Activated T-cell treated with anti-CD3 and anti-CD28 coated beads, Interleukin-2, amount 50 U/mL, for 1 hour (primary cell): ENCODE measurements at places on chromosomes 1 and 21.

DNA sequence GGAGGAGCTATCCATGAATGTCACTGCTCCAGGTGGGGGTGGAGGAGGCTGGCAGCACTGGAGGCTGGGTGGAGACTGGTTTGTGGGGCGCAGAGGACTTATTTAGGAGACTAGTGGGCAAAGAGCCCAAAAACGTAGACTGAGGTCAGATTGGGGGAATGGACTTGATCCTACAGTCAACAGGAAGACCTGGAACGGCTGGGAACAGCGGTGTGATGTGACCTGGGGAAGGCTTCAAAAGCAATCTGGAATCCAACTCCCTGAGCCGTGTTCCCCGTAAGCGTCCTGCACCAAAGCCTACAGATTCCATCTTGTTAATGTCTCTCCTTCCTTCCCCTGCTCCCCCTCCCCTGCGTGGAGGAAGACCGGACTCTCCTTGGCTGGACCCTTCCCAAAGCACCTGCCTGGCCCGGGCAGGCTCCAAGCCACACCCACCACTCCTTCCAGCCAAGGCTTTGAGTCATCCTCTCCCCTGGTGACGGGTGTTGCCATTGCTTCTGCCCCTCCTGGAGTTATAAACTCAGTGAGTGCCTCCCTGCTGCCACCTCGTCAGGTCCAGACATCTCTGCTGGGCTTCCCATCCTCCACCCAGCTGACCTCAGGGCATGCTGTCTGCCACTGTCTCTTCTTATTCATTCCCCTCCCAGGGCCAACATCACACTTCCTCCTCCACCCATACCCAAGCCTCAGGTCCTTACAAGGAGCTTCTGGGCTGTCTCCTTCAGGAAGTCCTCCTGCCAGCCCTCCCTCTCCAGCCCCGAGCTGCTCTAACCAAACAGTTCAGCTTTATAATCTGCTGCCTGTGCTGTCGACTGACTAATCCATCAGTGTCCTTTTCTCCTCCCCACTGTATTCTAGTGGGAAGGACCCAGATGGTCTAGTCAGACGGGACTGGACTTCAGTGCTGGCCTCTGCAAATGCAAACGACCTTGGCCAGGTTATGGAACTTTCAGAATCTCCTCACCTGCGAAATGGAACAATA, 1.6 kb upstream of the CLSTN1 start:
- DNase-seq, result peak; percentile 62

- DNase-seq, result no peak
Measured at GRCh38 chr1:50605186-50605875, 182.1 kb upstream of the DMRTA2 start.

GRCh38 chr1:103101399-103101798, 6.9 kb downstream of the COL11A1 start:
- no peak for DNase-seq

DNA sequence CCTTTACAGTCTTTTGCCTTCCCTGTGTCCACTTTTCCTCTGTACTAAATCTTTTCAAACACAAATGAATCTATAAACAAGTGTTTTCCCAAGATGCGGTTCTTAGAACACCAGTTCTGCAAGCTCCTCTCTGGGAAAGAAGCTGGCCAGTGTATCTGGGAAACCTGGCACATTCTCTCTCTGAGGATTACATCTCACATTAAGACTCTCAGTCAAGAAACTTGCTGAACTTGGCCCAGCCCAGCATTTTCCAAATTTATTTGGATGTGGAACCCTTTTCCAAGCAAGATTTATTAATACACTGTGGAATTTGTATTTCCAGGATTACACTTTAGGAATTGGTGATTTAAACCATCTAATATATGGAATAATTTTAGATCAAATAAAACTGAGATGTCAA, 105.7 kb downstream of the ZNF281 start:
- DNase-seq, result no peak

DNA sequence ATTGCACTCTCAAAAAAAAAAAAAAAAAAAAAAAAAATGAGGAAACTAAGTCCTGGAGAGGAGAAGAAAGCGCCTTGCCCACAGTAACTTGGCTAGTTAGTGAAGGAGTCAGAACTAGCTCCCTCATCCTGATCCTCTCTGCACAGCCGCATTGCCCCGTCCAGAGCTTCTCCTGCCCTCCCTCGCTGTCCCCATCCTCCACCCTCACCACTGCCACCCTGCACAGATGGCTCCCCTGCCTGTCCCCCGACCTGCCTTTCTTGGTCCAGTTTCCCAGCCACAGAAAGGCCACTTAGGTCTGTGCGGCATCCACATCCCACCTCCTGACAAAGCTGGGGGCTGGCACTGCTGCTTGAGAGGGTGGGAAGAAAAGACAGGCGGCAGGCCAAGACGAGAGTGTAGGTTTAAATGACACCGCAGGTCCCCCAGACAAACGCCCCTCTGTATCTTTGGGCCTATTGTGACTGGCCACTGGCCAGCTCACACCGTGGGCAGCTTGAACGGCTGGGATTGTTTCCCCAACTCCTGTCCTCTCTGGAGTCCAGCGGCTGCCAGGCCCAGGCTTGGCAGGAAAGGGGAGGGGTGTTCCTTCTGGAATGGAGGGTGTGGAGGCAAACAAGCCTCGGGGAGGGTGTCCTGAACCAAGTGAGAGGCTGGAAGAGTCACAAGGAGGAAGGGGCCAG, 20.2 kb downstream of the NCMAP start:
- no peak for DNase-seq

DNA sequence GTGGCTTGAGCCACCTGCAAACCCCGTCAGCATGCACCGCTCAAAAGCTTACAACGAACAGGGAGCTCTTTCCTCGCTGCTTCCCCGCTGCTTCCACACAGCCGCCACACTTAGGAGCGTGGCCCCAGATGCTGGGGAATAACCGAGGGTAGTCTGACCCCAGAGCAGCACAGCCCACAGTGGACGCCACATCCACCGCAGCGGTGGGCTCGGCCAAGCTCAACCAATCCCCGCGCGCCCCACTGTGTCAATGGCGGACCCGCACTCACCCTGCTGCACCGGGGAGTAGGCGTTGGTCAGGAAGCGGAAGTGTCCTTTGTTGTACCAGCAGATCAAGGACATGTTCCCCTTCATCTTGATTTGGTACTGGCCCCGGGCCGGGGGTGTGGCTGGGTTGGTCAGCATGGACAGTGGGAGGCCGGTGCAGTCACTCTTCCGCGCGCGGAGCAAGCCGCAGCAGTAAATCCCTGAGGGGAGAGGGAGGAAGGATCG, 93.5 kb downstream of the PGBD5 start:
- DNase-seq, result no peak

DNA sequence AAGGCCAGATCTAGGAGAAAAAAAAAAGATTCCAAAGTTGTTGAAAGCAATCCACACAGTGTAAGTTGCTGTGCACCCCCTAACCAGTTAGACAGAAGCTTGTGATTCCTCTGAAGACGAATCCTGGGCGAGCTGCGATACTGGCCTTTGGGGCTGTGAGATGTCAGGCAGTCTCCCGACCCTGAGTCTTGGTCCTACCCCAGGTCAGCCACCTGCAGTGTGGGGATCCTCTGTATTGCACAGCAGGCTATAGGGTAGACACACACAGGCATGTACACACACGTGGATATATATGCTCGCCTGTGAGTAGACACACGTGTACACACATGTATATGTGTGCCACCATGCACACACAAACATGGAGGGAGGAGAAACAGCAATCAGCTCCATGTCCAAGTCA, 12.9 kb downstream of the ACTRT2 start:
- DNase-seq, result peak; percentile 16

- no peak for DNase-seq
Measured at GRCh38 chr1:32063261-32063681, 9.5 kb upstream of the TMEM39B start.

GRCh38 chr1:3504822-3505153, 50.3 kb downstream of the ARHGEF16 start:
- no peak for DNase-seq

GRCh38 chr1:172145231-172145651, 275.2 kb upstream of the C1orf105 start:
- DNase-seq, result no peak

DNA sequence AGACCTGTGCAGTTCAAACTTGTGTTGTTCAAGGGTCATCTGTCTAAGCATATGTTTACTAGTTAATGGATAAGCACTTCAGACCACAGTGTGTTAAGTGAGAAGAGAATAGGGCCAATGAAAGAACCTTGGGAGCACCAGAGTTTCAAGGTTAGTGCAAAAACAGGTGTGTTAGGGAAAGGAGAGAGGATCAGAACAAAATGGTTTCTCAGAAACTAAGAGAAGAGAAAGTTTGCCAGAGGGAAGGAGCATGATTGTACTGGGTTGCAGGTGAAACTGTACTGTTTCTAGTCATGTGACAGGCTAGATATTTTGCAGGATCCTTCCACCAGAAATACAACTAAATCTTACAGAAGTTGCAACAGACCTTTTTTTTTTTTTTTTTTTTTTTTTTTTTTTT, 23.3 kb downstream of the RPRD2 start:
- DNase-seq, result no peak
